Kidney epithelial cell (primary cell): ENCODE measurements at places on chromosomes 1 and 21. TPM values are rescaled to one million over a fixed set of nuclear protein-coding genes. Genes with fewer than 3 reads are reported as not detected.

- DNase-seq, result no peak
These were observed 470.6 kb downstream of the PTPRU start for GRCh38 chr1:29706936-29707335.

DNA sequence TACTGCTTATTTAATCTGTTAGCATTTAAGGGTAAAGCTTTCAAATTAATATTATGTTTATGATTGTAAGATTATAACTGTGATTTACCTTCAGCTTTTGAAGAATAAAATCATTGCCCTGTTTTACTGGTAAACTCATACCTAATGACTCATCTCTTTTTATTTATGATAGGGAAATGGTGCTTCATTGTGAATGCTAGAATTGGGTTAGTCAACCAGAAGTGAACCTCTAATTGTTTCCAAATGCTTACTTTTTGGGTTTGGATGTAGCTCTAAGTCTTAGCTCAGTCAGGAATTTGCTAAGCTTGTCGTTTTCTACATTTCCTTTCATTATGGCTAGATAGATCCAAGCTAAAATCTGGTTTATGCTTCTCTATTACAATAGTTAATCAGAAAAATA, 59.4 kb downstream of the SLC30A7 start:
- no peak for DNase-seq

DNA sequence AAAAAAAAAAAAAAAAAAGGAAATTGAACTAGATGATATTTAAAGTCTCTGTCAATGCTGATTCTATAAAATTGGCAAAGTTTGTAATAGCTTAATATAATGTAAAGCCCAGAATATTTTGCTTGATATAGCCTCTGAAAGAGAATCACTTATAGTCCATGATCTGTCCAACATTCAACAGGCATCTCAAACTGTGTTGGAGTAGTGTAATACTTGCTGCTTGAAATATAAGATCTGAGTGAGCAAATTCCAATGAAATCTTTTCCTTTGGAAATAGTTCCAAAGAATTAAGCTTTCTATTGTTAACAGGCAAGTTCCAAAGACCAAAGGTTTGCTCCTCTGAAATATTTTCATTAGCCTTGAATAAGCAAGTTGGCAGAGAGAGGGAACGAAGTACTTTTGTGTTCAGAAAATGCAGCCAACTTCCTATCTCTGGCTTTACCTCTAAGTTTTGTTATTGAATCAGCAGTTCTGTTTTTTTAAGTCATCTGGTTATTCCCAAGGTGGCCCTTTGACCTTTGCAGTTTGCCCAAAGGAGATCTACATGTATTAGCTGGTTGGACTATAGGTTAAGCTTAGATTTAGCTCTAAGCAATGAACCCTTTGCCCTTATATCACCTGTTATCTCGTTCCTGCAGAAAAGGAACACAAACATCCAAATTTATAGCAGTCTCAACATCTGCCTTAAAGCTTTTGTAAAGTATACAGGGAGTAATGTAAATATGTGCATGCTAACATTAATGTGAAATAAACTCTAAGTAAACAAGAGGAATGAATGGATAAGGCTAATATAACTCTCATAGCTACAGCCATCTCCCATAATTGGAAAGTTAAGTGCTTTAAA, 24.4 kb upstream of the CEP350 start:
- no peak for DNase-seq

DNA sequence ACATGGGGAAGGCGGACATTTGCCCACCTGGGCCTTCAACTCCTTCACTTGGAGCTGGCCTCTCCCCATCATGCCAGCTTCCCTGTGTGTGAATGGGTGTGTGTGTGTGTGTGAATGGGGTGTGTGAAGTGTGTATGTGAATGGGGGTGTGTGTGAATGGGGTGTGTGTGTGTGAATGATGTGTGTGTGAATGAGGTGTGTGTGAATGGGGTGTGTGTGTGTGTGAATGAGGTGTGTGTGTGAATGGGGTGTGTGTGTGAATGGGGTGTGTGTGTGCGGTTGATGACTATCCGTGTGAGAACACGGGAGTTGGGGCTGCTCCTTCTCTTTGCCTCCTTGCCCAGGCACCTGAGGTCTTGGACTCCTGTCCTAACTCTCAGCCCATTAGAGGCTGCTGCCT, 9.6 kb downstream of the MFSD2A start:
- no peak for DNase-seq

DNA sequence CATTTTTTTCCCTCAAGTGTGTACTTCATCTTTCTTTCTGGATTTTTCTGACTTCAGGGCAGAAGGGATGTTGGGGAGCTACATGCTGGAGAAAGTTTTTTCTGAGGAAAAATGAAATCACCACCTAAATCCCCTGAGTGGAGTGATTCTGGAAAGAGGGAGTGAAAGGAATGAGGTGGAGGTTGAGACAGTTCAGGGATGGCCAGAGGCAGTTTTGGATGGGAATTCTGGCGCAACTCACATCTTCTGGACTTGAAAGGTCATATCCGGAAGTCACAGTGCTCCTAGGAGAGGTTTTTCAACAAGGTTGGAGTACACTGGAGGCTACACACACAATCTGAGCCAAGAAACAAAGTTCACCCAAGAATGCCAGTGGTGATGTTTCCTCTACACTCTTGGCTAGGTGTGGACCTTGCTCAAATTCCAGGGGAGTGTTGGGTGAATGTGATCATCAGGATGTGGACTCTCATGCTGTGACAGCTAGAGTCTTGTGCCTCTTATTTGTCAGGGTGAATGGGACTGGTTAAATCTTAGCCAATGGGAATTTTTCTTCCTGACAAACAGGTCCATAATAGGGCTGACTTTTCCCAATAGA, 161.5 kb downstream of the HLX start:
- DNase-seq, result no peak

DNA sequence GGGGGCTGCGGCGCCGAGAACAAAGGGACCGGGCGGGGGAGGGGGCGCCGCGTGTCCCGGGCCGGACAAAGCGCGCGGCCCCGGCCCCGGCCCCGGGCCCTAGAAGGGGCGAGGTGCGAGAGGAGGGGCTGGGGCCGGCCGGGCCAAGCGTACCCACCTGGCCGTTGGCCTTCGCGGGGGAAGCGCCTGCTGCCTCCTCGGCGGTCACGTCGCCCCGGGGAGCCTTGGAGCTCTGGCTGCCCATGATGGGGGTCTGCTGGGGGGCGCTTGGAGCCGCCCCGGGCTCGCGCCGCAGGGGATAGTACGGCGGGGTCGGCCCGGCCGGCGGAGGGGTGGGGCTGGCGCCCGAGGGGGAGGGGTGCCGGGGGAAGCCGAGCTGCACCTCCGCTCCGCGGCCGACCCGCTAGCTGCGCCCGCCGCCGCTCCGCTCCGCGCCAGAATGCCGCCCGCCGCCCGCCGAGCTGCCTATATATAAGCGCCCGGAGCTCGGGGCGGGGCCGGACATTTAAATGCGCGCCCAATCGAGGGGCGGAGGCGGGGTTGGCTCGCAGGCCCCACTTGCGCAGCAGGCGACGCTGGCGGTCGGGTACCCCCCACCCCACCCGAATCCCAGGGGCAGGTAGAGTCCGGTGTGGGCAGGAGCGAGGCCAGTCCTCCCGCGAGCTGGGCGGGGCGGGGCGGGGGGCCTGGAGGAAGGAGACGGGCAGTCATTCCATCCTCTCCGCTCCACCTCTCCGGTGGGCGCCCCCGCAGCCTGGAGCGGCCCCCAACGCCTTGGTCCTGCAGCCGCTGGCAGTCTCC, at the start of gene MARCKSL1:
Gene MARCKSL1, minus strand, starts transcription at position 444 of the 801 bp plus-strand sequence. Its CDS starts 200 bp downstream, at position 244.
- no peak for DNase-seq

The KCNJ9 gene
- total RNA-seq, result not detected in 2 replicates

The TMEM59 gene
- 126 and 138 TPM in 2 replicates for total RNA-seq

The INAVA gene
- 185 and 292 TPM in 2 replicates for total RNA-seq

The GNAT2 gene
- not detected in 2 replicates for total RNA-seq
